ENCODE measurements at places on chromosomes 16 and 17. TPM values are rescaled to one million over a fixed set of nuclear protein-coding genes. Genes with fewer than 3 reads are reported as not detected.

TMC5 gene
- 56.3 TPM for total RNA-seq

TNFRSF13B gene
- 0.34 TPM for total RNA-seq

TRAPPC2L gene
- total RNA-seq = 34.2 TPM

EIF3CL gene
- total RNA-seq = 56.8 TPM

ARHGAP23 gene
- 91.7 TPM for total RNA-seq

TMEM98 gene
- total RNA-seq = 176 TPM

CSH1 gene
- total RNA-seq = not detected

PRR29 gene
- 36.8 TPM for total RNA-seq

NPIPA7 gene
- 10.1 TPM for total RNA-seq

GRCh38 chr17:81419886-81420768, 24.9 kb downstream of the BAHCC1 start:
- no peaks in the 10 kb centered on the region for H3K27me3 ChIP-seq
- peak overlapping the region; percentile 93 for H3K27ac ChIP-seq
- DNase-seq = no peak
- peaks cover 25% of the 10 kb centered on the region for H3K4me1 ChIP-seq
- no peaks in the 10 kb centered on the region for H3K36me3 ChIP-seq
- no peak overlapping the region for H3K4me3 ChIP-seq

DNA sequence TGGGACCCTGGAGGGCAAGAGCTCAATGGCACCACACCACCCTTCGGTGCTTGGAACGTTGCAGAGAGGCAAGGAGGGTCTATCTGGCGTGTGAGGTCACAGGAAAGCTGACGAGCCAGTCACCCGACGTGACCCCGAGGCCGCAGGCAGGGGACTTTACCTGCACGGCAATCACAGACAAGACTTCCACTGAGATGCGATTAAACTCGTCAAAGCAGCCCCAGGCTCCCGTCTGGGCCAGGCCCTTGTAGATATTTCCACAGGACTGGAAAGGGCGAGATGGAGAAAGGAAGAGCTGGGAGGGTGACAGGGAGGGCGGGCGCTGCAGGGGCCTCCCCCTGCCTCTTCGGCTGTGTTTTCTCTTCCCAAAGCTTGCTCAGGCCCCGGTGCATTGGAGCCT, 78.3 kb downstream of the DNAH17 start:
- no peaks in the 10 kb centered on the region for H3K36me3 ChIP-seq
- no peaks in the 10 kb centered on the region for H3K4me1 ChIP-seq
- no peak for DNase-seq
- no peak overlapping the region for H3K4me3 ChIP-seq
- H3K27me3 ChIP-seq = peaks cover 4% of the 10 kb centered on the region

DNA sequence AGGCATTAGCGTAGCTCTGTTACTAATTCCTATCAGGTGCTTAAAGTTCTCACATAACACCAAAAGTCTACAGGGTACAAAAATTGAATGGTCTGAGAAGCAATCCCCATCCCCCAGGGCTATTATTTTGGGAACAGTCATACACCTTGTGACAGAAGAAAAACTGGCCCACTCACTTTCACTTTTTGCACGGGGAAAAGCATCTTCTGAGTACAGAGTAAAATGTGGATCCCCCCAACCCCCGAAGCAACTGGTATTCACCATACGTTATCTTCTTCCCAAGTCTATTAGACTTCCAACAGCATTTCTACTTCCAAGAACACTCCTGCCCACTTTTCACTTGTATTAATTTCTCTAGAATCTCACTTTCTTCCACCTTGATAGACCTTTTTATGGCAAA, 11.8 kb downstream of the GGA3 start:
- DNase-seq = no peak
- H3K27me3 ChIP-seq = no peaks in the 10 kb centered on the region
- H3K4me1 ChIP-seq = no peaks in the 10 kb centered on the region
- H3K27ac ChIP-seq = no peak overlapping the region

- no peak for DNase-seq
- peaks cover 22% of the 10 kb centered on the region for H3K4me1 ChIP-seq
- peaks cover 16% of the 10 kb centered on the region for H3K36me3 ChIP-seq
Measured at GRCh38 chr16:85170066-85170491, 57.8 kb upstream of the CIBAR2 start.

DNA sequence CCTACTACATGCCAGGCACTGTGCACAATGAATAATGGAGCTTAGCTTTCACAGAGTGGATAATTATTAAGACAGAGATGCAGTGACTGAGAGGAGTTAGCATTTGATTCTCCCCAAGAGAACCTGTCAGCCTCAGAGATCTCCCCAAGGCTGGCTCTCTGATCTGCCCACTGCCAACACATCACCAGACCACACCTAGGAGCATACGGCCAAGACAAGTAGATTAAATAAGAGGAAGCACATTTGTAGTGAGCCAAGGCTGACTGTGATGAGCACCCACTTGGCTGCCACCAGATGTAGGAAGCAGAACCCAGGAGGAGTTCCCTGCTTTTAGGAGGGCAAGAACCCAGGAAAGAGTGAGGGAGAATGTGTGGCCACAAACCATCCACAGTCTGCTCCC, 130.1 kb downstream of the SPACA3 start:
- DNase-seq = no peak
- H3K27me3 ChIP-seq = peaks cover 10% of the 10 kb centered on the region
- peaks cover 10% of the 10 kb centered on the region for H3K4me1 ChIP-seq
- H3K4me3 ChIP-seq = no peak overlapping the region
- no peaks in the 10 kb centered on the region for H3K36me3 ChIP-seq

- H3K4me3 ChIP-seq = no peak overlapping the region
- no peaks in the 10 kb centered on the region for H3K36me3 ChIP-seq
- no peak overlapping the region for H3K27ac ChIP-seq
- no peaks in the 10 kb centered on the region for H3K27me3 ChIP-seq
Measured at GRCh38 chr17:27756467-27757371, 43.6 kb downstream of the NOS2 start.

GRCh38 chr16:56370185-56370874, 55.0 kb downstream of the AMFR start:
- H3K4me3 ChIP-seq = no peak overlapping the region
- peaks cover 24% of the 10 kb centered on the region for H3K36me3 ChIP-seq
- peaks cover 2% of the 10 kb centered on the region for H3K4me1 ChIP-seq
- no peak overlapping the region for H3K27ac ChIP-seq
- no peaks in the 10 kb centered on the region for H3K27me3 ChIP-seq

DNA sequence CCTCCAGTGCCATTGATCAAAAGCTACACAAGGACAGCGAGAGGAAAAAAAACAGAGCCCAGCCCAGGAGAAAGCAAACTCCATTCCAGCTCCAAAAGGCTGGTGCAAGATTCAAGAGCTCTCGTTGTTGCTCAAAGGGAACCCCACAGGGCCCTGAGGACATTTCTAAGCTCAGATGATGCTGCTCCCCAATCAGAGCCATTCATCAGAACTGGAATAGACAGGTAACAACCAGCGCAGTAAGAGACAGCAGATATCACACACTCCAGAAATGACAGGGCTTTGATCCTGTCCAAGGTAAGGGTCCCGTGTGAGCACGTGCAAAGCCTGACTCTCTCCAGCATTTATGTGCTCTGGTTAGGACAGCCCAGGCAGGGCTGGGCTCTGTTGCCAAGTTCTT, 20.1 kb downstream of the PMP22 start:
- H3K4me3 ChIP-seq = no peak overlapping the region
- H3K4me1 ChIP-seq = peaks cover 44% of the 10 kb centered on the region
- DNase-seq = no peak
- H3K27ac ChIP-seq = peak overlapping the region; percentile 26
- no peaks in the 10 kb centered on the region for H3K36me3 ChIP-seq
- no peaks in the 10 kb centered on the region for H3K27me3 ChIP-seq

GRCh38 chr17:63967953-63968352, 4.8 kb downstream of the SCN4A start:
- no peak for DNase-seq
- no peak overlapping the region for H3K4me3 ChIP-seq
- H3K4me1 ChIP-seq = no peaks in the 10 kb centered on the region

GRCh38 chr17:1907909-1908698, 78.3 kb downstream of the RPA1 start:
- H3K4me3 ChIP-seq = no peak overlapping the region
- H3K27me3 ChIP-seq = peaks cover 69% of the 10 kb centered on the region
- no peaks in the 10 kb centered on the region for H3K36me3 ChIP-seq
- no peaks in the 10 kb centered on the region for H3K4me1 ChIP-seq
- peak; percentile 62 for DNase-seq

DNA sequence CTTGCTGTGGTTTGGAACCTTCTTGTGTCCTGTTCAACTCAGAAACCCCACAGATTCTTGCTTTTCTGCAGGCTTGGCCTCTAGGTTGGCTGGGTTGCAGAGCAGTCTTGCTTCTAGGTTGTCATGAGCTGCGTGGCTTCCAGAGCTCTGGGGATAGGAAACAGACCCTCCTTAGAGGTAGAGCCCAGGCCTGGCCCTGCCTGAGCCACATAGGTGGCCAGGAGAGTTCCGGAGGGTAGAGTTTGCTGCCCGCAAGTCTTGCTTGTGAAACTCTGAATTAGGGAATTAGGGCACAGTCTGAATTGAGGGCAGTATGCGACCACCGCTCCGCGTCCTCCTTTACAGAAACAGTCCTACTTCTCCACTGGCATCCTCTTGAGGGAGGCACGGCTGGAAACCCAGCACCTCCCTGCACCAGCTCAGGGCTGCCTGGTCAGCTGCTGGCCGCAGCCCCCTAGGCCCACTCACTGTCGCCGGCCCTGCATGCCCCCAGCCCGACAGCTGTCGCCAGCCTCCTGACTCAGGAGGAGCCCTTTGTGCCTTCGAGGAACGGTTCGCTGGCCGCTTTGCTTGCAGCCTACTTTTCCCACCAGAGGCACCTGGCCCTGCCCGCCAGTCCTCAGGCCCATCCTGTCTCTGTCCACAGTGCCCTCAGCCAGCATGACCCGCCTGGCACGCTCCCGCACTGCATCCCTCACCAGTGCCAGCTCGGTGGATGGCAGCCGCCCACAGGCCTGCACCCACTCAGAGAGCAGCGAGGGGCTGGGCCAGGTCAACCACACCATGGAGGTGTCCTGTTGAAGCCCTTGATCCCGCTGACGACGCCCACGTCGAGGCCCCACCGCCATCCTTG, 4.3 kb upstream of the SETD6 start:
- no peaks in the 10 kb centered on the region for H3K36me3 ChIP-seq
- no peak overlapping the region for H3K27ac ChIP-seq
- no peak overlapping the region for H3K4me3 ChIP-seq
- DNase-seq = no peak
- no peaks in the 10 kb centered on the region for H3K27me3 ChIP-seq
- no peaks in the 10 kb centered on the region for H3K4me1 ChIP-seq

- H3K4me1 ChIP-seq = no peaks in the 10 kb centered on the region
- H3K4me3 ChIP-seq = no peak overlapping the region
- H3K27me3 ChIP-seq = no peaks in the 10 kb centered on the region
- DNase-seq = no peak
Measured at GRCh38 chr16:83305092-83305491, 502.7 kb upstream of the HSBP1 start.

DNA sequence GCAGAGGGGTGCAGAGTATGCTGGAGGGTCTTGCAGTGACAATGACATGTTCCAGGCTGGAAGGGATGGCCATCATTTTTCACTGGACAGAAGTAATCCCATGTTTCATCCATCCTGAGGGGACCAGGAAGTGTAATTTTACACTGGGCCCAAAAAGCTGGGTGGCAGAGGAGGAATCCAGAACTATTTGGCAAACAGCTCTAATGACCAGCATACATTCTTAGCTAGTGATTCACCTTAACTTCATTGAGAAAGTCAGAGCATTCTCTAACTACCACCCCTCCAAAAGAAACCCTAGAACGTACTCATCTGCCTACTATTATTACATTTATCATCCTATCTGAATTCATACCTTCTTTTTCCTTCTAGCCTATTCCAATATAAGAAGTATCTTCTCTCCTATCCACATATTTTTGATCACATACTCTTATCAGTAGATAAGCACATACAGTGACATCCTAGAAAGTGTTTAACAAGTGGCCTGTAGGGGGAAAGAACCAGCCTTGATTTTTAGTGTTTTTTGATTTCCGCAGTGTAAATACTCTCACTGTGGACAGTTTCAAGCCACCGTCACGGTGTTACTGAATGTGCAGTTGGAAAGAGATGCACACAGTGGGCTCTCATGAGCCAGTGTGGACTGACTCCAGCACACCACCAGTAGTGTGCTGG, 118.1 kb downstream of the FTO start:
- no peak overlapping the region for H3K4me3 ChIP-seq
- no peaks in the 10 kb centered on the region for H3K27me3 ChIP-seq
- H3K4me1 ChIP-seq = no peaks in the 10 kb centered on the region
- peaks cover 6% of the 10 kb centered on the region for H3K36me3 ChIP-seq
- H3K27ac ChIP-seq = peak overlapping the region; percentile 27

DNA sequence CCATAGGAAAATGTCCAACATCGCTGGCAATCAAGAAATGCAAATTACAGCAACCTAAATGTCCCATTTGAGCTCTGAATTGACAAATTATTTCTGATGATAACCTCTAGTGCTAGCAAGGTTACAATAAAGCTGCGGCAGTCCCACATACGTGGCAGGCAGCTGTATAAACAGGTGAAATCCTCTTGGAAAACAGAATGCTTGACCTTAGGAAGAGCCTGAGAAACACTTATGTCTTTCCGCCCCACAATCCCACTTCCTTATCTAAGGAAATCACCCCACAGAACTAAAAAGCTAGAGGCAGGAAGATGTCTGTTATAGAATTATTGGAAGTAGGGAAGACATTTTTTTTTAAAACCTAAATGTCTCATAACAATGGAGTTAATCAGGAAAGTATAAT, 154.3 kb downstream of the KATNIP start:
- no peak overlapping the region for H3K27ac ChIP-seq
- no peaks in the 10 kb centered on the region for H3K4me1 ChIP-seq
- no peak for DNase-seq
- H3K36me3 ChIP-seq = no peaks in the 10 kb centered on the region

- peaks cover 19% of the 10 kb centered on the region for H3K4me1 ChIP-seq
- DNase-seq = peak; percentile 28
- H3K4me3 ChIP-seq = no peak overlapping the region
Measured at GRCh38 chr17:17109256-17109655, 67.0 kb downstream of the MPRIP start.

- H3K4me3 ChIP-seq = peak overlapping the region; percentile 1
- H3K27ac ChIP-seq = no peak overlapping the region
- H3K36me3 ChIP-seq = no peaks in the 10 kb centered on the region
- peaks cover 16% of the 10 kb centered on the region for H3K4me1 ChIP-seq
- no peak for DNase-seq
- no peaks in the 10 kb centered on the region for H3K27me3 ChIP-seq
Measured at GRCh38 chr17:41919165-41919817, 540 bp upstream of the ACLY start.

DNA sequence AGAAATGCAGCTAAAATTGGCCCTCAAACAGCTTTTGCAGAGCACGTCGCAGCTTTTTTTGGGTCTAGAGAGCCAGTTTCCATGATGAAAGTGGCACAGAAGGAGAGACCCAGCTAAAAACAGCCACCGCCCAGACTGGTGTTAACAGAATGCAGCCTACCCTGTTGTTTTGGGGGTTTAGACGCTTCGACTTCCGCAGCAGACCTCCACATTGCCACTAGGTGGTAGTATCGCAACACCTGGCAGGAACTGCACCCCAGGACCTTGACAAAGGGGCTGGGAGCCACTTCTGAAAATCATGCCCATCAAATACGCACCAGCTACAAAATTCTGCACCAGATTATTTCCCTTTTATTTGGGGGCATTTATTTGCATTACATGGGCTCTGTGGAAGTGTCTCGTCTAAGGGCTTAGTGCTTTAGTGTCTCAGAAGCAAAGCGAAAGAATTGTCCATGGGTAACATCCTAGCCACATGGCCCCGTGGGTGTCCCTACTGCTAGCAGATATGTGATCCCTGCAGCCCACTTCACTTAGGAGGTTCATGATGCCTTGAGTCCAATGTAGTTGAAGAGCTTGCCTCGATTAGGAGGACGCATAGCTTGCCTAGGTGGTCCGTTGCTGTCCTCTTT, 167.1 kb downstream of the HAPSTR1 start:
- no peak overlapping the region for H3K4me3 ChIP-seq
- no peaks in the 10 kb centered on the region for H3K4me1 ChIP-seq
- no peaks in the 10 kb centered on the region for H3K27me3 ChIP-seq
- no peaks in the 10 kb centered on the region for H3K36me3 ChIP-seq
- DNase-seq = peak; percentile 56
